COLO829 (cell line): ENCODE measurements at places on chromosomes 4 and X.

GRCh38 chr4:75058486-75058885, 125.6 kb downstream of the PARM1 start:
- DNase-seq = no peak

GRCh38 chr4:83107631-83108030, 6.9 kb downstream of the PLAC8 start:
- DNase-seq = no peak

GRCh38 chr4:40322811-40323210, 12.3 kb upstream of the CHRNA9 start:
- DNase-seq = no peak

DNA sequence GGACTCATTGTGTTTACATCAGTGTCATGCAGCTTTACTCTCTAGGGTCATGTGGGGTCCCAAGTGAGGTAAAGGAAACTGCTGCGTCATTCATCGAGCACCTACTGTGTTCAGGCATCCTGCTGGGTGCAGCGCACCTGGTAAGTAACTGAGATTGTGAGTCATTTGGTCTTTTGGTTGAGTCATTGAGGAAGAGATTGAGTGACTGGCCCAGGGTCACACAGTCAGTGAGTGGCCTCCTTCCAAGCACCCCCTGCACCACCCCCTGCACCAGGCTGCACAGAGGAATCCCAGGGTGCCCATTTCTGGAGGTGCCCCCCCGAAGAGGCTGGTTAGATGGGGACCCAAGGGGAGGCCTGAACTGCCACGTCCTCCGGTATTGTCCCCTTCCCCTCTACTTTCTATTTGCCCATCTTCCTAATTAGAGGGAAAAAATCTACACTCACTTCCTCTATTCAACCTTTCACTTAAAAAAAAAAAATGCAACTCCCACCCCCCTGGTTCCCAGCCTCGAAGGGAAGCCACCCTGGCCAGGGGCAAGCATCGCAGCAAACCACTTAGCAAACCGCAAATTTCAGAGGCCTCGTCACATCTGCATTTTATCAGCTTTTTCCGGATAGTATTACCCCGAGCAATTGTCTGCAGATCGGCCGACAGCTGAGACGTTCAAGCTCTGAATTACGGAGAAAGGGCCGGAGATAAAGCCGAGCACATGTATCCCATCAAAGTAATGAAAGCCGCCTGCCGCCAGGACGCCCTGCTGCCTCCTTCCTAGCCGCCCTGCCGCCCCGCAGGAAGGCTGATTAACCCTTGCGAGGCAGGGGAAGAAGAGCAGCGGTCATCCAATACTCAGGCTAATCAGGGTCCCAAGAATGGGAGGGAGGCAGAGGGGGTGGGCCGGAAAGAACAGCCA, 96.3 kb upstream of the MSX1 start:
- no peak for DNase-seq

GRCh38 chr4:17613761-17614415, 553 bp upstream of the MED28 start:
- DNase-seq = peak; percentile 23

- peak; percentile 95 for DNase-seq
These were observed 306.3 kb downstream of the ANK2 start for GRCh38 chr4:113355550-113356371.

DNA sequence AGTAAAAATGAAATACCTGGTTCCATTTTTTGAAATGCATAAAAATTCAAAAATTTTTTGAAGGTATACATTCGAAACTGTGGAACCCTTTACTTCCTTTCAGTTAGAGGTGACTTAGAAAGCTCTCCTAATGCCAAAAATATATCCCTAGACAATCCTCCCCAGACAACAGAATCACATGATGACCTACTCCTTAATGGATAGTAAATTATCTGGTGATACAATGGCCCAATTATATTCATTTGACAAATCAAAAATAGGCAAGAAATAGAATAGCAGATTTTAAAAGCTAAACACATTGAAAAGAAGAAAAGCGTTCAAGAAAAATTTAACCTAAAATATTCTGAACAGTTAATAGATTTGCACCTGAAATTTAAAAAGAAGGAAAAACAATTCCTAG, 3.5 kb upstream of the UGT2A2 start:
- peak; percentile 7 for DNase-seq

- no peak for DNase-seq
These were observed 107.0 kb upstream of the TLR2 start for GRCh38 chr4:153577053-153577452.

DNA sequence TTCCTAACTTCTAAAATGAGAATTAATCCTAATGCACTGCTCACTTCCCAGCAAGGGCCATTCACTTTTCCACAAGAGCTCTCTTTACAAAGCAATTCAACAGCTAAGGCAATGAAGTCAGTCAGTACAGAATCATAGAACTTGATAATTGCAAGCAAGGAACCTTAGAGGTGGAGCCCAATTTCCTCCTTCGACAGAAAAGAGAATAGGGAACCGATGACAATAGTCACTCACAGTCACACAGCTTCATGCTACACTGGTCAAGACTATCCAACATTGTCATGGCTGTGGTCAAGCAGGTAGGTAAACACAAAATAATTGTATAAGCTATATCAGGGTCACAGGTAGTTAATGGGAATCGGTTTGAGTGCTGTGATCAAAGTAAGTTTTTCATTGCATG, 90.0 kb downstream of the ELOVL6 start:
- DNase-seq = no peak

DNA sequence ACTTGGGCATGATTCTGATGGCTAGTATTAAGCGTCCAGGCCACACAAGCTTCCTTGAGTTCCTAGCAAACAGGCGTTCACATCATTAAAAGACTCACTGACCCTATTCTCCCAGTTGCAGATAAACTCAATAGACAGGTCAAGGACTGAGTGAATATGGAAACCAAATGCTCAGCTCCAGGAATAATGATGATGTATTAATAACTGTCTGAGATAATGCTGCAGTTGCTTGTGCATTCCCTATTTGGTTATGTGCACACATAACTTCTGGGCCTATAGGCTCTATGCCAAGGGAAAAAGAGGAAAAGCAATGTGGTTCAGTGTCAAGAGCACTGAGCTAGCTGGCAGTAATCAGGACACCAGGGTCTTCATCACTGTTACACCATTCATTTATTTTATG, 3.5 kb downstream of the RAB9B start:
- no peak for DNase-seq

GRCh38 chrX:40952855-40953254, 132.4 kb upstream of the USP9X start:
- no peak for DNase-seq

GRCh38 chr4:38562751-38563198, 101.2 kb upstream of the KLF3 start:
- DNase-seq = no peak

GRCh38 chrX:101219116-101219863, at the start of gene DRP2:
Gene DRP2, plus strand, starts transcription at chrX:101219786. Its CDS starts 11,862 bp downstream, at chrX:101231648.
- DNase-seq = no peak

DNA sequence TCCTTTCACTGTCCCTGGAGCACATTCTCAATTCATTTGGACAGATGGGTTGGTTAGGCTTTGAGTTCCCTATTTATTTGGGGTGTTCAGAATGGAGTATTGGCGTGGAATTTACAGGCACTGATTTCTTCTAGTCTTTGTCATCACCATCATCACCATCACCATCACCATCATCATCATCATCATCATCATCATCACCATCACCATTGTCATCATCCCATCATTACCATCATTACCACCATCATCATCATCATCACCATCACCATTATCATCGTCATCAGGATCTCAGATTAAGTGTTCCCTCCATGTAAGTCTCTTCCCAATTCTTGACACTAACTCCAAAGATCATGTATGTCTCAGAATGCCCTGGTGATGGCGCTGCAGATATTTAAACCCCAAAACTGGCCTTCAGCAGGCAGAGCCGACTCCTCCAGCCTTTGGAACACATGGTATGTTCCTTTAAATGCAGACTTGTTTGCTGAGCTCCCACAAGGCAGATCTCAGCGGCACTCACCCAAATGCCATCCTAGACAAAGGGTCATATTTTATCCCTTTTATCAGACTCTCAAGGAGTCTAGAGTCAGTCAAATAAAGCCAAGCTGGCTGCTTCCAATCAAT, 19.8 kb upstream of the FAM9A start:
- no peak for DNase-seq

DNA sequence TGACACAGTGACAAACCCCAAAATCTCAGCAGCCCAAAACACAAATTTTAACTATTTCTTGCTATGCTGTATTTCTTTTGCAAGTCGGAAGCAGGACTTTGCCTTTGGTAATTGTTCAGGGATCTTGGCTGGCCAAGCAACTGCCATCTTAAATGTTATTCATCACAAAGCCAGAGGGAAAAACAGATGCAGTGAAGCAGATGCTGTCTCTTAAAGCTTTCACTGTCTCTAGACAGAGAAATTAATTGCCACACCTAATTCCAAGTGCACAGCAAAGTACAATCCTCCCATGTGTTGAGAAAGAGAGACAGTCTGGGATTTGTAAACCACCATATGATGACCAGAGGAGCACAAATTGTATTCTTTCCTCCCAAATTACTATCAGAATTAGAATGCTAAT, 30.0 kb upstream of the GALNT7 start:
- DNase-seq = no peak

GRCh38 chrX:150352114-150352513, 11.0 kb upstream of the MAMLD1 start:
- no peak for DNase-seq
